T-helper 17 cell (primary cell): ENCODE measurements at places on chromosomes 2 and 18.
A peak's percentile ranks its signal among the peaks of the same experiment; 100 is the strongest.

GRCh38 chr2:109481599-109481998, 132.2 kb downstream of the SEPTIN10 start:
- DNase-seq = no peak

- DNase-seq = no peak
Measured at GRCh38 chr2:209424781-209425470, 1.1 kb downstream of the MAP2 start.

GRCh38 chr2:45725731-45726130, 74.3 kb downstream of the PRKCE start:
- DNase-seq = no peak

GRCh38 chr18:21991081-21991534, 178.3 kb upstream of the GATA6 start:
- no peak for DNase-seq

DNA sequence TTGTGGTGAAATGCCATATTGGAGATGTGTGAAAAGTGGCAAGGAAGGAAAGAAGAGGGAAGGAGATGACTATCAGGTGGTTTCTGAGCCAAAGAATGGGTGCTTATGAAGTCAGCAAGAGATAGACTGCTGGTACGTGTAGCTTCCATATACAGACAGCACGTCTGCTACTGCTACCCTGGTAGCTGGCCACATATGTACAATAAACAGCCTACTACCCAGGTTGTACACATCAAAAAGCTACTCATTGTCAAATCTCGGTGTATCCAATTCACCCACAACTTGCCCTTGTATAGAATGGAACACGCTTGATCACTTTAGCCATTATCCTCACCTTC, 761.8 kb downstream of the LRRTM4 start:
- DNase-seq = no peak

DNA sequence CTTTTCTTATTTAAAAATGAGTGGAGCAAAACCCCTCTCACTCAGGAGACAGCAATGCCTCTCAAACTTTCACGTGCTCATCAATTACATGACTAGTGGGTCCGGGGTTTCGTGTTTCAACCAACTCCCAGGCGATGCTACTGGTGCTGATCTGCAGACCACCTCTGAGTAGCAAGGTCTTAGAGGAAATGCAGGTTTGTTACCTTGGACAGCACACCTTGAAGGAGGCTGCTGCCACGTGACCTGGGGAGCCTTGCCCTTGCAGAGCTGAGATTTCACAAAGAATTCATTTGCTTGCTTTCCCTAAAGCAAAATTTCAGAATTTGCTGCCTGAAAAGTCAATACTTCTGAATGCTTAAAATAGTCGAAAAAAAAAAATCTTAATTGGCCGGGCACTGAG, 32.4 kb downstream of the SMIM21 start:
- DNase-seq = no peak

- DNase-seq = no peak
Measured at GRCh38 chr2:71736091-71736861, 282.9 kb downstream of the DYSF start.

GRCh38 chr2:1781291-1782080, 37.2 kb upstream of the PXDN start:
- DNase-seq = no peak

DNA sequence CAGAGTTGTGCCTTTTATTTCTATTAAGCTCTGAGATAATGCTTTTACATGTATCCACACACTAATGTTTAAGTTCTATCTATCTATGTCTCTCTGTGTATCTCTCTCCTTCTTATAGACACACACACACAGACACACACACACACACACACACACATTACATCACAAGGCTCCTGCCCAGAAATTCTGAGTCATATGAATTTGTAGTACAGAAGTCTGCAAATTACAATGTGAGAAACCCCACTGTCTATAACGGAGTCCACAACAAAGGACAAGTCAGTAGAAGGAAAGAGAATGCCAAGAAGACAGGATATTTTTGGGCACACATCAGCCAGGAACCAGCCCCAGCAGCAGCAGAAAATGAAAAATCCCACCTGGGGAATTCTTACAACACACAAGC, 142.4 kb downstream of the EN1 start:
- no peak for DNase-seq

DNA sequence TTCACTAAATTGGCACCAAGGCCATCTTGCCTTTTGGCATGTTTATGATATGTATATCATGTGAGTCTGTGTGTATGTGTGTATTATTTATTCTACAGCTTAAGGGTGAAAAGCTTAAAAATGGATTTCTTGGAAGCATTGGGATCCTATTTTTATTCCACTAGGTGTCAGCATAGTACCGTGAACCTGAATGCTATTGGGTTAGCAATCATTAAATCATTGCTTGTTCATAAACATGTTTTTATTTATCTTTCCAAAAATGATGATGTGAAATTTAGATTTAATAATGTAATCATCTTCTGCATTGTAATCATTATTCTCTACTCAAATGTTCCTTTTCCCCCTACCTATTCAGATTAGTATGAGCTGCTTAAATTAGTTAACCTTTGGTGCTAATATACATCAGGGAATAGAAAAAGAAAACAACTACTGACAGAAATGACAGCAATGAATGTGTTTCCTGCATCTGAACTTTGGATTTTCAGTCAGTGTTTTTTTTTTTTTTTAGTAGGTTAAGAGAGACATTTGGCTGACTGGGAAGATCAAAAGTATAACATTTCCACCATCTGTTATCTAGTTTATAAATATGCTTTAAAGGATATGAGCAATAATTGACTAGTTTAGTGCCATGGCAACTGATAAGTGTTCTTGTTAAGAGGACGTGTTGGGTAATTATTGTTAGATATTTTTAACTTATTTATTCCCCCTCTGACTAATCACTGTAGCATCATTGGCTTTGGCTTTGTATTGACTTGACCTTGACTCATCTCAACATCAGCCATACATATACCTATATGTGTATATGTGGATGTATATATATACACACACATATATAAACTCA, 14.1 kb upstream of the ZSWIM2 start:
- DNase-seq = no peak

- DNase-seq = no peak
Measured at GRCh38 chr2:219719521-219719920, 92.1 kb downstream of the SLC4A3 start.

DNA sequence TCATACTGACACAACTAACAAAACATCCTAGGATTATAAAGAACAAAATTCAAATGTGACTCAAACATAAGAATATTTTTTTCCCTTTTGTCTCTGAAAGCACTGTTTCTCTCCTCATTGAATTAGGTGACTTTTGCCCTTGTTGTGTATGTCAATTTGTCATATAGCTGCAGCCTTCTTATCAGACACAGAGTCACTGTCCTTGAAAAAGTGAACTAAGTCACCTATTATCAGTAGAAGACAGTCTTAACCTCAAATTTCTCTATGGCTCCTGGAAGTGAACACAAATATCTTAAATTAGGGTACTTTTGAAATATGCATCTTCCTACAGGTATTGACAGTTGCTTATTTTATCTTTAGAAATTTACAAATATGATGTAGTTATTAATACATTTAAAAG, 360.6 kb downstream of the NBAS start:
- no peak for DNase-seq

- no peak for DNase-seq
Measured at GRCh38 chr18:42141439-42141838, 186.4 kb downstream of the PIK3C3 start.

- peak; percentile 40 for DNase-seq
Measured at GRCh38 chr2:10331027-10331701, 28.5 kb downstream of the HPCAL1 start.

- no peak for DNase-seq
Measured at GRCh38 chr2:206555721-206556120, 86.6 kb upstream of the FAM237A start.

- DNase-seq = no peak
Measured at GRCh38 chr18:22378672-22379282, 38.9 kb downstream of the CTAGE1 start.

- DNase-seq = no peak
Measured at GRCh38 chr2:204152616-204153015, 216.1 kb downstream of the ICOS start.

GRCh38 chr18:43863180-43863579, 585.9 kb upstream of the SYT4 start:
- no peak for DNase-seq

- no peak for DNase-seq
Measured at GRCh38 chr18:78561757-78562510, 417.7 kb upstream of the SALL3 start.

DNA sequence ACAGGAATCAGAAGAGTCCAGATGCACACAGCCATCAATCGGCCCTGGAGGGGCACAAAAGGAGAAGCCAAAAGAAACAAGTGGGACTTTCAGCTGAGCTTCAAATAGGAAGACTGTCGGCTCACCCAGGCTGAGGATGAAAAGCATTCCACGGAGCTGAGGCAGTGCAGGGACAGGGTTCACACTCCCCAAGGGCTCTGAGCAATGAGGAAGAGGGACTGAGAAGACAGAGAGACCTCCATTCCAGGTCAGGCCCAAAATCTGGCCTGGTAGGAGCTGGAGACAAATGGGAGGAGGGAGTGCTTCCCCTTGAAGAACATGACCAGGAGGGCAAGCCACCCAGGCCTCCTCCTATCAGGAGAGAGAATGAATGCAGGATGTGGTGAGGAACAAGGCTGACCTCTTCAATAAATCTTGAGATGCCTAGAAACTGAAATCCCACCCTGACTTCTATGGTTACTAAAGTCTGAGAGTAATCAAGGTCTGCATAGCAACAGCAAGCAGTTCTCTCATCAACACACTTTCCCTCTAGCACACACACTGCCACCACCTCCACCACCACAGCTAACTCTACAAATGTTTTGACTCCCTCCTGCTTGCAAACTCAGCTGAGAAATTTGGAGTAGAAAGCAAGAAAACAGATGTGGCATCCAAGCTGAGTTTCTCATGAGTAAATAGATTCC, 434.4 kb downstream of the TNS1 start:
- no peak for DNase-seq

GRCh38 chr18:41973983-41974382, 18.9 kb downstream of the PIK3C3 start:
- DNase-seq = no peak

- no peak for DNase-seq
Measured at GRCh38 chr2:26001743-26002351, 19.6 kb upstream of the KIF3C start.
